Epithelial cell of proximal tubule (primary cell): ENCODE measurements at places on chromosomes 1 and 21. TPM values are rescaled to one million over a fixed set of nuclear protein-coding genes. Genes with fewer than 3 reads are reported as not detected.

The OR2AK2 gene
- not detected in 2 replicates for total RNA-seq

The POU3F1 gene
- not detected in 2 replicates for total RNA-seq

The ST6GALNAC5 gene
- 1.3 and 1.4 TPM in 2 replicates for total RNA-seq

The MGST3 gene
- total RNA-seq, result 197 and 227 TPM in 2 replicates

The SLC30A10 gene
- 0.12 TPM in 1 of 2 replicates, not detected in the other for total RNA-seq

The SPRR5 gene
- total RNA-seq, result not detected in 2 replicates
